ENCODE measurements at places on chromosomes 2 and 18.

DNA sequence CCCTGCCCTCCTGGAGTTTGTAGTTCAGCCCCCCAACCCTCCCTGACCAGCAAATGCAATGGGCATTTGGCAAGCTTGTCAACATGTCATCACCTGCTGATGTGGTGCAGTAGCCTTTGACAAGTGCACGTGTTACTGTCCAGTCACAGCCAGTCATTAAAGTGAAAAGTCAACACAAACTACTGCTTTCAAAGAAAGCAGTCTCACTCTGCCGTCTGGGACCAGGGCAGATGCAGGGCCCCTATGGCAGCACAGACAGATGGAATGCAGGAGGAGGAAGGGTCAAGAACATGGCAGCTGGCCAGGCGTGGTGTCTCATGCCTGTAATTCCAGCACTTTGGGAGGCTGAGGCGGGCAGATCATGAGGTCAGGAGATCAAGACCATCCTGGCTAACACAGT lies 222.4 kb upstream of the OSR1 start:
- no peak for DNase-seq

GRCh38 chr2:45731141-45731540 lies 79.7 kb downstream of the PRKCE start:
- DNase-seq, result no peak

GRCh38 chr2:217182926-217183325 lies 323.1 kb upstream of the TNP1 start:
- no peak for DNase-seq

GRCh38 chr18:55983433-55983832 lies 395.4 kb upstream of the TCF4 start:
- DNase-seq, result no peak

DNA sequence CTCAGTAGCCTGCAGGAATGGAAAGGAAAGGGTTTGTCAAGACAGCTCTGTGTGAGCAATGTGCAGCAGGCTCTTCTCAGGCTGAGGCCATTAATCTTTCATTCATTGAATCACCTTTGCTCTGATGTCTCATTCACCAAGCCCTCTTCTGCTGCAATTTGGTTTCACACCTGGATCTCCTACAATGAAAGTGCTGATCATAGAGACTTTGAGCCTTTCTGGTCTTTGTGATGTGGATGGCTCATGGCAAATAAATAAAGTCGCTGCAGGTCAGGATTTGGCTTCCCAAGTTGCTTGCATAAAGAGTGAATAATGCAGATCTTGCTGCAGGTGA lies 95.8 kb upstream of the SPRED2 start:
- DNase-seq, result no peak
